Amniotic stem cell (primary cell): ENCODE measurements at places on chromosomes 7 and 10.
A peak's percentile ranks its signal among the peaks of the same experiment; 100 is the strongest.

DNA sequence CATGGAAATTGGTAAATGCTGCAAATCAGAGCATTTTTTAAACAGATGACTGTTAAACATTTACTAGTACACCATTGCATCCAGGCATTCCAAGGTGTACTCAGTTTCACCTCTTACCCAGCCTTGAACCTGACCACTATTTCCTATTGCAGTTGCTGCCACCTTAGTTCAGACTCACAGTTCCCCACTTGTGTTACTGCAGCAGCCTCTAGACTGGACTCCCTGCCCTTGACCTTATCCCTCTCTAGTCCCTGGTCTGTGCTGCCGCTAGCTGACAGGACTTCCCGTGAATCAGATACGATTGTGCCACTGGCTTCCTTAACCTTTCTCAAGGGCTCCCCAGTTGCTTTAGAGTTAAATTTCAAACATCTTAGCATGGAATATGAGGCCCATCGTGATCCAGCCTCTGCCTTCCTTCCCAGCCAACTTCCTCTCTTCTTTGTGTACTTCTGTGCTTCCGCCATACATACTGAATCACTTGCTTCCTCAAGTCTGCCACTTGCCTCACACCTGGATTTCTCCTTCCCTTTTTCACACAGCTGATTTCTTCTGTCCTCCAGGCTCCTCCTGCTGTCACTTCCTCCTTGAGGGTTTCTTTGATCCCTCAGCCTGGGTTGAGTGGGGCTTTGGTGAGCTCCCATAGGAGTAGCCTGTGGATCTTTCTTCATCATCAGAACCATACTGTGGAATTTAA is 118.7 kb upstream of the GJD4 start:
- DNase-seq = no peak

GRCh38 chr10:62851442-62851841 is 35.3 kb upstream of the EGR2 start:
- no peak for DNase-seq

DNA sequence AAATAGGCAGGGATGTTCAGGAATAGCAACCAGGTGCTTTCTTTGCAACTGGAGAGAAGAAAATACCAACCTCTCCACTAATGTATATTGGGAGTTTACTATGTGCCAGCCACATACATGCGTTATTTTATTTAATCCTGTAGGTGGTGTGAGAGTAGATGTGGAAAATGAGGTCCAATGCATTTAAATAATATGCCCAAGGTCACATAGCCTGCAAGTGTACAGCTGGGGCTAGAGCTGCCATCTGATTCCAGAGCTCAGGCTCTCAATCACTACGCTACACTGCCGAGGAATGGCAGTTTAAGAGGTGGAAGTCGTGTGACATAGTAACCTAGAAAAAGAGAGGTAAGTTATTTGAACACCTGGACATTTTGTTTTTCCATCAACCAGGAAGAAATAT is 277.0 kb downstream of the EXOC4 start:
- DNase-seq = no peak

- no peak for DNase-seq
These were observed 20.6 kb downstream of the AIFM2 start for GRCh38 chr10:70112071-70112470.

GRCh38 chr7:17558558-17559332 is 260.3 kb downstream of the AHR start:
- DNase-seq = no peak

DNA sequence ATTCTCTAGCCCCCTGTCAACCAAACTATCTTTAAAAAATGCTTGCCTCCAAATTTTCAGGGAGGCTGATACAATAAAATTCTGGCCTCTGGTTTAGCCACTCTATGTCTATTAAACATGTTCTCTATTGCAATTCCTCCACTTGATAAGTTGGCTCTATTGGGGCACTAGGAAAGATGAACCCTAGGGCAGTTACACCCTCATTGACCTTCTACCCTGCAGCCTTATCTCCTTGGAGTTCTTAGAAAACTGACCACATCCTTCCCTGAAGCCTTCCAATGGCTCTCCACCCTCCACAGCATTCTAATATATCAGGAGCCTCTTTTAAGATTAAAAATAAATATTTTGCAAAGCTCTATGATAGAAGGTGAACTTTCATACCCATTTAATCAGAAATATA is 30.6 kb downstream of the SVOPL start:
- no peak for DNase-seq

DNA sequence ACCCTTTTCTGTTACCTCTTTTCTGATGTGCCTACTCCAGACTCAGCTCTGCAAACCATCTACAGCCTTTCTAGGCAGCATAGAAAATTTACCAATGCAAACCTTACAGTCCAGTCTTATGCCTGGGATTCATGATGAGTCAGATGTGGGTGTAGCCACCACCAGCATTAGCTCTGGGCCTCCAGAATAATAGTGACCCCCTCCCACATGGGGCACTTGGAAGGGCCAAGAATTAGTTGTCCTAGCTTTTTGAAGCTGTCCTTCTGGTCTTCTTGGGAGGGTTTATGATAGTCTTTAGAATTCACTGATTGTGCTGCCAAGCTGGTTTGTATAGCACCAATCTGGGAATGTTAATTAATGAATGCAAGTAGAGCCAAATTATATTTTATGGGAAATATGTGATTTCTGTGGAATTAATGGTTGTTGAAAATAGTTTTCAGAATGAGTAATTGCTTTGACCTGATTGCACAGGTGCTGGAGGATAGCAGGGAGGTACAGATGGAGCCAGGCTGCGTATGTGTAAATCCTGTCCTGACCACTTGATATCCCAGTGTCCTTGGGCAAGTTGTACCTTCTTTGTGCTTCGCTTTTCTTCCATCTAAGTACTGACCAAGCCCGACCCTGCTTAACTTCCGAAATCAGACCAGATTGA is 94.8 kb downstream of the CPED1 start:
- DNase-seq = peak; percentile 4

DNA sequence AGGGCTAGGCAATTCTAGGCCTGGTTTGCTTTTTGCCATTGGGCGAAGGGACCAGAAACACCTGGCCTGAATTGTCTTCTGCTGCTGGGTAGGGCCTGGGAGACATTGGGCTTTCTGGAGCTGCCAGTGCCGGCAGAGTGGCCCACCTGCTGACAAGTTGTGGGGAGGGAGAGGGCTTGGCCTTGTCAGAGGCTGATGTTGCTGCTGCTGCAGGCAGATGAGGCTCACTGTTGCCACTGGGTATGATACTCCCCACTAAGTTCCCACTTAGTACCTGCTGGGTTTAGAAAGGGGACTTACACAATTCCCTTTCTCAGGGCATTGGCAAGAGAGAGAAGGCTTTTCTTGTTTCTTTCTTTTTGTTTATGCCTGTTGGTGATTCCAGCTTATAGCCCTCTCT is 289.6 kb upstream of the NPVF start:
- DNase-seq = no peak

- DNase-seq = no peak
These were observed 32.5 kb upstream of the FEZF1 start for GRCh38 chr7:122337011-122337410.

- DNase-seq = no peak
These were observed 34.5 kb upstream of the MSRB2 start for GRCh38 chr10:23060918-23061317.

GRCh38 chr7:29077854-29078253 is 68.5 kb downstream of the CPVL start:
- no peak for DNase-seq

DNA sequence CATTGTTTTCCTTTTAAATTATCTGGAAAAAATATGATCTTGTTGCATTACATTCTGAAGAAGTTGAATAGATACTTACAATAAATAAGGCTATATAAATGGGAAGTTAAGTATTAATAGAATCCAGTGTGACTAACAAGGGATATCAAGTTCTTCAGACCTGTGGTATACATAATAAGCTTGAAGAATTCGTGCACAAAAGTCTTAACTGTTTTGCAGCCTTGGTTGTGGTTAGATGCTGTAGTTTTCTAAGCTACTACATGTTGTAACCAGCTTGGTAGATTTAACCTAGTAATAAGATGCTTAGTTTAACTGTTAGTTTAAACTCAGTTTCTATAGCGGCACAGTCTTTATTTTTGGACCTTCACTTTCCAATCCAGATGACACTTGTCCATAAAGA is 106.2 kb upstream of the GLCCI1 start:
- DNase-seq = no peak

GRCh38 chr10:15881542-15881941 is 21.2 kb upstream of the MINDY3 start:
- DNase-seq = no peak

DNA sequence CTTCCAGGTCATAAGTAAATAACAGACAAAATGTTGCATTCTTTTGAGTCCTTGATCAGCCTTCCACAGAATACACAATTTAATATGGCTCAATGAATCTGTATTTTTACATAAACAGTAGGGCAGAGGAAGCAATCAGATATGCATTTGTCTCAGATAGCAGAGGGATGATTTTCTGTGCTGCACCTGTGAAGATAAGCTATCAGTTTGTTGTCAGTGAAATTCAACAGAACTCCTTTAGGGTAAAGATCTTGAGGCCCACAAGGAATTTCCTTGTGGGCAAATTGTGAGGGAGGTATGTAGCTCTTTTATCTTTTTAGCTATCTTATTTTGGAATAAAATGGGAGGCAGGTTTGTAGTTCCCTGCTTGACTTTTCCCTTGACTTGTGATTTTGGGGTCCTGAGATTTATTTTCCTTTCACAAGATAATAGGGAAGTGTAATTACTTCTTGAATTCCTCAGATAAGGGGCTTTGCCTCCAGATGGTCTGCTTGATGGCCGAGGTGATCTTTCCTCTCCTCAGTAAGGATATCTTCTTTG is 60.8 kb upstream of the CYP2C18 start:
- DNase-seq = no peak

GRCh38 chr10:71236286-71236685 is 23.9 kb downstream of the UNC5B start:
- no peak for DNase-seq

DNA sequence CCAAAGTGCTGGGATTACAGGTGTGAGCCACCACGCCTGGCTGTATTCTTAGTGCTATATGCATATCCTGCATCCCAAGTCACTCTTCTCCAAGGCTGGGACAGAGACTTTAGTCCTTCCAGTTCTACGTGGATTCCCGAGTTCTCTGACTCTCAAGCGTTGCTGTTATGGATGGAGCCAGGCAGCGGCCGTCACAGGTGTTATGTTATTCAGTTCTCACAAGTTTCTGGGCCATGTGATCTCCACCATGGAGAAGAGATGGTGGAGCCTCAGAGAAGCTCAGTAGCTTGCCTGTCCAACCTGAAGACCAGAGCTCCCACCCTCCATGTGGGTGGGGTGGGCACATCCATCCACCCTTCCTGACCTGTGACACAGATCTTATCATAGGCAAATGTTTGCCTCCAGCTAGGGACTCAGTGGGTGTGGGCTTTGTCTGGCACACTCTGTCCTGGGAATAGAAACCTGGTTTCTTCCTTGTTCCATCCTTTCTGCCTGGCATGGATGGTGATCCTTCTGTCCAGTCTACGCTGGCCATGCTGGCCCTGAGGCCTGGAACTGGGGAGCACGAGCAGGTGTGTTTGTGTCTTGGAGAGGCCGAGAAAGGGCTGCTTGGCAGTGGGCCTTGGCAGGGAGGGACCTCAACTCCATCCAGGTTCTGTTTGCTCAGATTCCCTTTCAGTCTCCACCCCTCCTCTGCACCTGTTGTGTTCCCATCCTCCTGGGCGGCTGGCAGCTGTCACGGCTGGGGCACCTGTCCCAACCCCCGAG is 55.3 kb downstream of the NEURL1 start:
- no peak for DNase-seq

DNA sequence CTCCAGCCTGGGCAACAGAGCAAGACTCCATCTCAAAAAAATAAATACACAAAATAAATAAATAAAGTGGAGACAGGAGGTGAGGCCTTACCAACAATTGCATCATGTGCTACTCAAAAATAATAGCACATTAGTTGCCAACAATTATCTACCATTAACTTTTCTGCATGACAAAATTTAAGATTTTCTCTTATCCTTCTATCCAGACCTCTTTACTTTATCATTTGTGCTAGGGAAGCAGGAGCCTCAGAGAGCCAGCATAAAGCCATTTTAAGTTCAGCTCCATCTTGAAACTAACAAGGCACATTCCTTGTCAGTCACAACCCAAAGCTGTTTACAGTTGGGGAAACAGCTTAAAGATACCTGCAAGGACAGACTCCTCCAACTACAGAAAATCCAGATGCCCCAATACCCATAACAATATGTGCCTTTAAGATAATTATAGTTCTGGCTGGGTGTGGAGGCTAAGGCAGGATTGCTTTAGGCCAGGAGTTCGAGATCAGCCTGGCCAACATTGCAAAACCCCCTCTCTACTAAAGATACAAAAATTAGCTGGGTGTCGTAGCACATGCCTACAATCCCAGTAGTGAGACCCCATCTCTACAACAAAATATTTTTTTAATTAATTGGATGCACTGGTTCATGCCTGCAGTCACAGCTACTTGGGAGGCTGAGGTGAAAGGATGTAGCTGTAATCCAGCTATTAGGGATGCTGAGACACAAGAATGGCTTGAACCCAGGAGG is 2.2 kb upstream of the AP1S1 start:
- DNase-seq = no peak

- no peak for DNase-seq
These were observed 619.0 kb downstream of the PARD3 start for GRCh38 chr10:34196058-34196433.

DNA sequence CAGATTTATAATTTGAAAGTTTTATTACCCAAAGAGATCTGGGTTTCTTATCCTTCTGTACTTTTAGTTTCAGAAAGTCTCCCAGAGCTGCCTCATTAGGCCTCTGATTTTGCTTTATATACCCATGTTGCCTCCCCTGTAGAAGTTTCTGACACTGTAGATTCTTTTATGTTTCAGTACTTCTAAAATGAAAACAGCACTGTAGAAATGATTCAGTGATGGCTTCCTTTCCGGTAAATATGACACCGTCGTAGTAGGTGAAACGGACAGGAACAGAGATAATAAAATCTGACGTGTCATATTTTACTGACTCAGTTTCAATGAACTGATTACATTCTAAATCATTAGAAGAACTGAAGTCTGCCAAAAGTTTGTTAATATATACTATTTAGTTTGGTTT is 272.7 kb downstream of the TWIST1 start:
- no peak for DNase-seq

GRCh38 chr10:32957341-32958084 is 517 bp downstream of the ITGB1 start:
- no peak for DNase-seq

DNA sequence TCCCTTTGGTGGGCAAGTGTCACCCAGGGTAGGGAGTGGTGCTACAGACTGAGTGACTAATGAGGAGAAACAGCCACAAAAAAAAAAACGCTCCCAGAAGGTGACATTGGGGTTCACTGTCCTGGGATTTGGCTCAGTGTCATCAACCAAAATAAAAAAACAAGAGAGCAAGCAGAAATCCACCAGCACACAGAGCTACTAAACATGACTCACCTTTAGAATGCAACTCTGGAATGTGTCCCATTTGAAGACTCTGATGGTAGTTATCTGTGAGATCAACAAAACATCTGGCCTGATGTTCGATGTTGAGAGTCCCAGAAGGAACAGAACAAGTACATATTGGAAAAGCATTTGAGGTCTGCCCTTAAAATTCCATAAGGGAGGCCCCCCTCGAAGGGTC is 200.3 kb upstream of the LYZL2 start:
- DNase-seq = no peak
